ENCODE measurements at places on chromosomes 2 and 18.

DNA sequence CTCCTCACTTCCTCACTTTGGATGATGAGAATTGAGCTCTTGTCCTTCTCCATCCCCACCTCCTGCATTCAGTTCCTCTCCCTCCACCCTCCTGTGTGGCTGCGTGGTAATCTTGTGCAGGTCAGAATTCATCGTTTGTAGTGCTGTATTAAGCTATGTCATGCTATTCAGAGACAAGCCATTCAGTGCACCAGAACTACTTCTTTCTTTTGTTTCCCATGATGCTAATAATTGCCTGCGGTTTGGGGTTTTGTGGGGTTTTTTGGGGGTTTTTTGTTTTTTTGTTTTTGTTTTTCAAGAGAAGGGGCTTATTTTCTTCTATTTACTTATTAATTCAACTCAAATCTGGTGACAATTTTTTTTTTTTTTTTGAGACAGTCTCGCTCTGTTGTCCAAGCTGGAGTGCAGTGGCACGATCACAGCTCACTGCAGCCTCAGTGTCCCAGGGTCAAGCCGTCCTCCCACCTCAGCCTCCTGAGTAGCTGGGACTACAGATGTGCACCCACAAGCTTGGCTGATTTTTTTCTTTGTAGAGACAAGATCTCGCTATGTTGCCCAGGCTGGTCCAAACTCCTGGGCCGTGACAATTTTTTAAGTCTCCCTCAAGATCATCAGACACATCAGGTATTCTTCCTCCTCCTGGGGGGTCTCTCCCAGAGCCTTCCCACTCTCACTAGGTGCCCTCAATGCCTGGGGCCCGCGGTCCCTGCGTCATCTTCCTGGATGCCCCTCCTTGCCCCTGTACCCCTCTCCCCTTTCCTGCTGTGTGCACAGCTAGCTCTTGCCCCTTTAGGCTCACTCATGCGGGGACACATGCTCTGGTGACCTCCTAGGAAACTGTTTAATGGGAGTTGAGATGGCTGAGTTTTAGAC lies 37.8 kb downstream of the MAL start:
- DNase-seq: no peak

DNA sequence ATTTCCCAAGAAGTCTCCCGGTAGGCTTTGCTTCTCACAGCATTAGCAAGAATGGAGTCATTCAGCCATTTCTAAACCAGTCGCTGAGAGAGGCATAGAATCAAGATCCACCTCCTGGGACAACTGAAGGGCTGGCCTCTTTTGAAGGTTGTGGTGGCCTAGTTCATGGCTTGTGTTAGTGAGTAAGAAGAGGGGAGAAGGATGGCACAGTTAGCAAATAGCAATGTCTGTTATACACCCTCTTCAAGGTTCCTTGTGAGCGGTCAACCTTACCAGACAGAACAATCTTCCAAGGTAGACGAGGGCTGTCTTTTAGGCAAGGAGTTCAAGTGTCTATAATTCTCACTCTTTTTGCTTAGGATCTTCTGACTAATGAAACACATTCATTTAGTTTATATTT lies 35.4 kb upstream of the DNAH7 start:
- no peak for DNase-seq

- no peak for DNase-seq
Measured at GRCh38 chr2:235856151-235856854, 311.9 kb downstream of the GBX2 start.

GRCh38 chr2:171939743-171940071 lies 17.4 kb downstream of the HAT1 start:
- no peak for DNase-seq

- no peak for DNase-seq
Measured at GRCh38 chr2:45806563-45807358, 155.3 kb downstream of the PRKCE start.

GRCh38 chr2:55155206-55155605 lies 76.9 kb downstream of the CLHC1 start:
- no peak for DNase-seq

GRCh38 chr2:116211719-116212118 lies 1602.8 kb upstream of the DDX18 start:
- no peak for DNase-seq

DNA sequence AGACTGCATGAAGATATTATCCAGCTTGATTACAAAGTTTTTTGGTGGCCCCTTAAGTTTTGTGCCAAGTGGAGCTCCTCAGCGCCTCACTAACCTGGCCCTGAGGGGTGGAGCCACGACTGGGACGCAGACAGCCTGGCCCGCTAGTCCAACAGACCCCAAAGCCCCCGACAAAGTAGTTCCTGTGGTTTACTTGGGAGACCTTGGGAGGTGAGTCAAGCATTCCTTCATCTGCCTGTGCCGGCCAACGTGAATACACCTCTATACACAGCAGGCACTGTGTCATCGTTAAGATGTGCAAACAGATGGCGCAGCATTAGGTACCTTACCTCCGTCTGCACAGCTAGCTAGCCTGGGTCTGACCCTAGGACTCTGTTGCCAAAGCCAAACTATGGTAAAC lies 55.0 kb upstream of the LAMA1 start:
- DNase-seq: no peak

DNA sequence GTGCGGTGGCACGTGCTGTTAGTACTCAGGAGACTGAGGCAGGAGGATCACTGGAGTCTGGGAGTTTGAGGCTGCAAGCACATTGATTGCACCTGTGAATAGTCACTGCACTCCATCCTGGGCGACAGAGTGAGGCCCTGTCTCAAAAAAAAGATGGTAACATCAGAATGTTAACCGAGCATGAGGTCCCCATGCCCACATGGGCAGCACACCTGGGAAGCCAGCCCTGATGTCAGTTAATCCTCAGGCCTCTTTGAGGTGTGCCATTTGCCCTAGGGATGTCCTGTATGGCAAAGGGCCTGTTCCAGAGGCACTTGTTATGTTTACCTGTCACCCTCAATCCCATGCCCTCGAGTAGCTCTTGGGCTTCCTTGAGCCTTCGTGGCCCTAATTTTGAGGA lies 16.6 kb downstream of the RBFA start:
- no peak for DNase-seq

DNA sequence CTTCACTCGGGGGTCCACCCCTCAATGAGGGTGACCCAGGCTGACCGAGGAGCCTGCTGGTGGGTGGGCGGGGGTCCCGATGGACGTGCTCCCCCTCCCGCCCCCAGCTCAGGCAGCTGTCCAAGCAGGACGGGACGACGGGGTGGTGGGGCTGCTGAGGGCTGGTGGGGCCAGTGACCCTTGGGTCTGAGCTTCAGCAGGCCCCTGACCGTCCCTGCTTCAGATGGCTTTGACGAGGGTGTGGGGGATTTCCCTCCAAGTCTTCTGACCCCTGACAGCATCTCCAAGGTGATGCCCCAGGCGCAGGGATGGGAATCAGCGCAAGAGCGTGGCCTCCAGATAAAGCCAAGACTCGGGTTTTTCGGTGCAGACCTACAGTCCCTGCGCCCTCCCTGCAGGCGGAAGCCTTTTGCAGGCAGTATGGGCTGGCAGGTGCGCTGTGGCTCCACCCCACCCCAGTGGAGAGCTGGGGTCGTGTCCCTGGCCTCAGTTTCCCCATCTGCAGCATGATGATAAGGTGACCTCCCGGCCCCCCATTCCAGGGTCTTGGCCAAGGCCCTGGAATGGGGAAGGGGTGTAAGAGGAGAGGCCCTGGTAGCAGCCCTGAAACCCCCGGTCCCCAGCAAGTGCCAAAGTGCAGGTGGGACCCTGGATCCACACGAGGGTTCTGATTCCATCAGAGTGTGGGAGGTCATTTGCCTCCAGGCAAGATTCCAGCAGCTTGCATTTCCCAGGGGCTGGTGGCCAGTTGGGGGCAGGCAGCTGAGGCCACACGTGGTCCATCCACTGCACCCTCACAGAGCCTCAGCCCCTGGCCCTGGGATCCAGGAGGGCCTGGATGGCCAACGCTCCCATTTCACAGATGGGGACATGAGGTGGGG lies 8.7 kb downstream of the CROCC2 start:
- no peak for DNase-seq

DNA sequence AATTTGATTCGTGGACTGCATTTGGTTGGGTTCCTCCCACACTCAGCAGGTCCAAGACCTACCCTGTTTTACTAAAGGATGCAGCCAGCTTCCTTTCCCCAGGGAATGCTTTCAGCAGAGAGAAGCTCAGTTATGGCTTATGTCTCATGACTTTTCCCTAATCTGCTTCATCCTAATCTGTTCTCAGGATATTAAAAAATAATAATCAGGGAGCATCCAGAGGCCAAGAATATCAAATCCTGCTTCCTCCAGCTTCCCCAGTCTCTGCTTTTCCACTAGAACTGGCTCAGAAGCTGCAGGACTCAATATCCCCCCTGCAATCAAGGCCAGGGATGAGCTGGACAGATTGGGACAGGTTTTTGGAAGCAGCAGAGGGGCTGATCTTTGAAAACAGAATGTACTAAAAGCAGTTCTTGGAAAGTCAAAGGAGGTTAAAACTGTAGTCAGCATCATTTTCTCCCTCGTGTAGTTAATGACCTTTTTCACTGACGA lies 326.9 kb upstream of the TNP1 start:
- DNase-seq: no peak

DNA sequence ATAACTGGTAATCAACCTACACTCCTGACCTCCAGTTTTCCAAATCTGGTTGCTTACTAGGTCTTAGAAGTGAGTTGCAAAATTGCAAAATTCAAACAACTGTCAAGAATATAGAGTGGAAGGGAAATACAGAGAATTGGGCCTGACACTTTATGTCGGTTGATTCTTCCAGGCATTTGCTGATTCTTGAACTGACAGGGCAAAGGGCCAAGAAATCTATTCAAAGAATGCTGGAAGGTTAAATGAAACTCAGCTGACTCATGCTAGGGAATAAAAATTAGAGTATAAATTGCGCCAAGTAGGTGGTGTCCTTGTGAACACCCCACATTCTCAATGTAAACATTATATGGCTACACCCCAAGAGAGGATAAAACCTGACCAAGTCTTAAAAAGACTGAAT lies 21.5 kb upstream of the ZSCAN30 start:
- DNase-seq: no peak

- DNase-seq: no peak
Measured at GRCh38 chr18:77522051-77522675, 272.5 kb downstream of the GALR1 start.

GRCh38 chr18:48975817-48976649 lies 25.3 kb upstream of the SMAD7 start:
- DNase-seq: no peak

DNA sequence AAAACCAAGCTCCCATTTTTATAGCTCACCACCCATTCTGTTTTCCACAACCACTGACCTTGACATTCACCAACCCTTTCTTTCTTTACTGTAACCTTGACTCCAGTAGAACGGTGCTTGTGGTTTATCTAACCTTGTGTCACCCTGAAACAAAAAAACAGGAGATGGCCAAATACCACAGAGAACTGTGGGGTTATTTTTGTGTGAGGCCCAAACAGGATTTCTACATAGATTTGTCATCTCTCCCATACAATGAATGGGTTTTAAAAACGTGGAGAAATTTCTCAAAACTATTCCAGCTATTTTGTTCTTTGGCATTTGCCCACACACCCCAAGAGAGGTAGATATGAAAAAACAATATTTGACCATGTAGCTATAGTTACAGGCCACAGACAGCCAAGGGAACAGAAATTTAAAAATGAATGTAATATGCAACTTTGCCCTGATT lies 231.3 kb upstream of the TANK start:
- no peak for DNase-seq

DNA sequence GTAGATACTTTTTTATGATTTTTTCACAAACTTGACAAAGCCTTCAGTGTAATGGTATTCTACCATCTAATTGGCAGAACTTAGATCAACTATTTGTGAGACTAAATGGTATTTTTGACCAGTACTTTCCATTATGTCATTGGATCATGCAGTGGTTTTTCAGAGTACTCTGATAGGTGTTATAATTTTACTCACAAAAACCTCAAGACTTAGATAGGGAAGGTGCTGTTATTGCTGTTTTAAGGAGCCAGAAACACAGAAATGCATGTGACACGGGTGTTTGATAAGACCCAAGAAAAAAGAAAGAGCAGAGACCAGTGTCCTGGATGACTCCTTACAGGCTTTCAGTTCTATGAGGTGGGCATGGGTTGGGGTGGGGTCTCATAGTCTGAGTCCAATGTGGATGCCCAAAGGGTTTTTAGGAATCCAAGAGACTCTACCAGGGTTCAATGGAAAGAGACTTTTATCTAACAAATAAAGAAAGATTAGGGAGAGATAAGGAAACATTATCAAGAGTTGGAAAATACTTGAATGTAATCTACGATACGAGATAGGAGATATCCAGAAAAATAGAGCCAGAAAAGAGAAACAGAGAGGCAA lies 31.3 kb downstream of the SP140 start:
- DNase-seq: no peak

DNA sequence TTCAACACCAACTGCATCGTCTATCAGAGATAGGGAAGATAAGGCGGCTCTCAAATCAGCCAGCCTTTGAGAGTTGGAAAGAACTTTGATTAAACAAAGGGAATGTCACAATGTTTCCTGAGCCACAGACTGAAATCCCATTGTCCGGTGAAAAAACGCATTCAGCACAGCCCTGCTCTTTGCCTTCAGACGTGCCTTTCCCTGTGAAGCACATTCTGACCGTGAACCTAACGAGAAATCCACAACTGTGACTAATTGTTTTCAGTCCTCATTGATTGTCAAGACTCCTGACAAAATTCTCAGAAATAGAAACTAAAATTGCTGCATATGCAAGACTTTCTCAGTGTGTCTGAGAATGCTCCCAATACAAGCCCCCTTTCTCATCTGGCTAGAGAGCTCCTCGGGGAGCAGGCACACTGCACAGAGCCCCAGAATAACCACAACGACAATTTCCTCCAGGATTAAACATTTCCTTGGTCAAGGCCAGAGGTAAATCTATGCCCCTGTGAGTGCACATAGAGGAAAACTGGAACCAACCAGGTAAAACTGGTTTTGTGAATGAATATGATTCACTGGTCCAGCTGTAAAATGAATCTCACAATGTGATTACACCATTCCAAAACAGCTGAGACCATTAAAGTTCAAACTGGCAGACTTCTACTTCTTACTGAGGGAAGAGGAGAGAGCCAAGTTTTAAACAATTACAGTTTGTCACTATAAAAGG lies 561.9 kb upstream of the ID2 start:
- DNase-seq: no peak

- no peak for DNase-seq
Measured at GRCh38 chr2:197297772-197298318, 12.7 kb downstream of the ANKRD44 start.

GRCh38 chr18:76167845-76168621 lies 327.0 kb downstream of the ZNF516 start:
- no peak for DNase-seq

DNA sequence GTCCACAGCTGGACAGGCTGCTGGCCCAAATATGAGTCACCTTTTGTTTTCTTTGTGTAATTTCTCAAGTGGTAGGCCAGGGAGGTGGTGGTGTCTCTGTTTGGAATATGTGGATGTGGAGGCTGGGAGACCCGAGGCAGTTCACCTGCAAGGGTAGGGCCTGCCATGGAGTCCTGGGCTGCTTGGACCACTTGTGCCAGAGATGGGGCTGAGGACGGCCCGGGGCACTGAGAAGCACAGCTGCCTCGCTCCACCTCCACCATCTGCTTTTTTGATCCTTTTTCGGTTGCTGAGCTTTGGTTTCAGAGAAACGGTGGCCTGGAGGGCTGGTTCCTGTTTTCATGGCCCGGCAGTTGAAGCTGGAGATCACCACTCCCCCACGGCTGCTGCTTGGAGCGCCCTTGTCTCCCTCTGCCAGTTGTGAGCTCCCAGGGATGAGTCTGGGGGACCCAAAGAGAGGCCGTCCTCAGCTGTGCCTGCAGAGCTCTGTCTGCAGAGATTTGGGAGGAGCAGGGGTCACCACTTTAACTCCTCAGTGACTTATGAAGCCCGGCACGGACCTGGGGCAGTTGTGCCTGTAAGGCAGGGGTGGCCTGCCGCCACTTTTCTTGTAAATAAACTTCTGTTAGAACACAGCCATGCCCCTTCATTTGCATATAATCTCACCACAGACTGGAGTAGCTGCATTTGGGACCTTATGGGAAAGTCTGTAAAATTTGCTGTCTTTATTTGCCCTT lies 67.6 kb upstream of the MCFD2 start:
- DNase-seq: no peak

Measured in AG09319 (cell line).